ENCODE measurements at places on chromosomes 1 and 21.

- no peak for DNase-seq
These were observed 630 bp upstream of the LHX9 start for GRCh38 chr1:197916500-197916983.

GRCh38 chr1:107794571-107794970 lies 170.4 kb downstream of the VAV3 start:
- no peak for DNase-seq

GRCh38 chr1:204126956-204127355 lies 24.9 kb downstream of the ETNK2 start:
- DNase-seq: no peak

DNA sequence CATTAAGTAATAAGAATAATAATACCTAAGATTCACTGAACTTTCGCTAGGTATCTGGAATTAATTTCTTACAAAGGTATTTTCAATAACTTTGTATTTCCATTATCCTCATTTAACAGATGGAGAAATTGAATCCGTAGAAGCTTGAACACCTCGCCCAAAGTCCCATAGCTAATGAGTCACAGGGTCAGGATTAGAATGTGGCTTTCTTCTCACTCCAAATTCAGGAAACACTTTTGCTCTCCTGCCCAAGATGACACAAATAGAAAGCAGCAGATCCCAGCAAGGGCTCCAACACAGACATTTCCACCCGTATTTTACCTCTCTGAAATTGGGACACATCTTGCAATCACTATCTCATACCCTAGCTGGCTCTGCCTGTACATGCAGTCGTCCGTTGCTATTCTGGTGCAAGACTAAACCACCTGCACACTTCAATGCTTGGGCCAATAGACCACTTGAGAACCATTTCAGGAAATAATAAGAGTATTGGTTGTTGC lies 125.9 kb upstream of the GREM2 start:
- no peak for DNase-seq

- DNase-seq: no peak
These were observed 103.4 kb upstream of the ZNF678 start for GRCh38 chr1:227459977-227460376.

- no peak for DNase-seq
These were observed 531.2 kb downstream of the KIF26B start for GRCh38 chr1:245686006-245686405.

- peak; percentile 77 for DNase-seq
These were observed 41.8 kb downstream of the PHC2 start for GRCh38 chr1:33388805-33389771.

- DNase-seq: no peak
These were observed 62.3 kb downstream of the LDLRAD2 start for GRCh38 chr1:21874328-21874727.

- no peak for DNase-seq
These were observed 174.3 kb downstream of the SETD4 start for GRCh38 chr21:35885942-35886541.

DNA sequence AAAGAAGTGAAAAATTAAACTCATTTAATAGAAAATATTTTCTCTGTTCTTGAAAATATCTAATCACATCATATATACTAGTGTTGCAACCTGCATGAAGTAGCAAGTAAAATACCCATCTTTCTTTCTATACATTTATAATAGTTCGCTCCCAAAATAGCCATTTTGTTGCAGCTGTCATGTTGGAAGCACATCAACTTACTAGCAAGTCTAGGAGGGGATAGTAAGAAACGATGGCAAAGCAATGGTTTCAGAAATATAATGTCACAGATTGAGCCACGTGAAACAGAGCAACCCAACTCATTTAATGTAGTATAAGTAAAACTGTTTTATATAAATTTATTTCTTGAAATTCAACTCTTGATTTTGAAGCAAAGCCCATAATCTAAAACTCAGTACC lies 521.8 kb downstream of the LRRIQ3 start:
- DNase-seq: no peak

All from amniotic epithelial cell (primary cell).